HS-5 (cell line): ENCODE measurements at places on chromosomes 4 and X.

- no peak for DNase-seq
Observed at GRCh38 chrX:86215260-86215659, 67.0 kb downstream of the DACH2 start.

- no peak for DNase-seq
Observed at GRCh38 chrX:109886122-109886761, 116.7 kb upstream of the TMEM164 start.

GRCh38 chr4:123046096-123046495 lies 123.7 kb upstream of the NUDT6 start:
- DNase-seq: no peak

DNA sequence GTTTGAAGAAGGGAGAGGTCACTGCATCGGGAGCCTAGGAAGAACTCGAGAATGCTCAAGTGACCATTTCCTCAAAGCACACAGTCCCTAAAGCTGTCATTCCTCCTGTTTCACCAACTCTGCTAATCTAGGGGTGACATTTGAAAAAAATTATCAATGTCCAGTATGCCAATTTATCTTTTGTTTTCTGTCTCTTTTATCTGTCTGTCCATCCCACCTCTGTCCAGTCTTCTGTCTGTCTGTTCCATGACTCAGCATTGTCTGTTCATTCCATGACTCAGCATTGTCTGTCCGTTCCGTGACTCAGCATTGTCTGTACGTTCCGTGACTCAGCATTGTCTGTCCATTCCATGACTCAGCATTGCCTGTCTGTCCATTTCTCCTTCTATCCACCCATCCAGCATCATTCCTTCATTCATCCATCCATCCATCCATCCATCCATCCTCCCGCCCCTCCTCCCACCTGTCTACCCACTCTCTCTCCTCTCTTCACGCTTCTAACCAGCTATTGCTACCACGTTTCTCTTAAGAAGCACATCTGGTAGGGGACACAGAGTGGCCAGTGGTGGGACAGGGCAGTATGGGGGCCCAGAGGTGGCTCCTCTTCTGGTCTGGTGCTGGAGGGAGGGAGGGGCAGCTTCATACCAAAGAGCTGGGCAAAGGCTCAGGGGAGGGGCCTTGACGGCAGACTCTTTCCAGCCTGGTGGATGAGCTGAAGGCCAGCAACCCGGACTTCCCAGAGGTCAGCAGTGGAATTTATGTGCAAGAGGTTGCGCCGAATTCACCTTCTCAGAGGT lies 34.1 kb downstream of the HTRA3 start:
- peak; percentile 73 for DNase-seq

- DNase-seq: no peak
Observed at GRCh38 chrX:27555514-27555913, 34.6 kb upstream of the DCAF8L2 start.

DNA sequence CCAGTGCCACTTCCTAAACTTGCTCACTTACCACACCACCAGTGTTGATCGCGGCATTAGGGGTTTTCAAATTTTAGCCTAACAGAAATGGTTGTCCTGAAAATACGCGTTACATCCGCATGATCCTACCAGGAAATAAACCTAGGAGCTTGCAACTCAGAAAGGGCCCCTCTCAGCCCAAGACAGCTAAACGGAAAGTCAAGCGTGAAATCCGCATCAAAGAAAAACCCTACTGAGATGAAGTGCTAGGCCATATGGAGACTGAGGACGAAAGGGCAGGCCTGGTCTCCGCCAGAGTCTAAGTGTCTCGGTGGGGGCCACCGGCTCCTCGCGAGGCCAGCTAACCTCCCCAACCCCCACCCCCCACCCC lies 626 bp downstream of the YTHDC1 start:
- DNase-seq: no peak

GRCh38 chrX:47148946-47149345 lies 3.9 kb downstream of the RBM10 start:
- no peak for DNase-seq

GRCh38 chrX:66110112-66110511 lies 53.9 kb upstream of the HEPH start:
- DNase-seq: no peak

GRCh38 chrX:115521741-115522140 lies 39.2 kb upstream of the PLS3 start:
- DNase-seq: no peak

DNA sequence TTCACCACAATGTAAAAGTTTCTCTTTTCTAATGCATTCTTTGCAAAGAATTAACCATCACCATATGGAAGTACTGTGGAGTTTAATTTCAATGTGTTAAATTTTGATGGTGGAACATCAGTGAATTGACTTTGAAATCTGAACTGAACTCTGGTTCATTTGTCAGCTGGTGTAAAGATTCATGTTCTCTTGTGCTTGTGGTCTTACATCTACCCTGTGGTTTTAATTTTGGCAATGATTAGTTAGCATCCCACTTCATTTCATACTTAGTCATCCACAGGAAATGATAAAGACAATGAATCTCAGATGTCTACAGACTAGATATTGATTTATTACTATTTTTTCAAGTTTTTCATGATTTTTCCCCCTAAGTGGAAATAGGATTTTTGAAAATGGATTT lies 77.8 kb downstream of the GRID2 start:
- DNase-seq: peak; percentile 47

DNA sequence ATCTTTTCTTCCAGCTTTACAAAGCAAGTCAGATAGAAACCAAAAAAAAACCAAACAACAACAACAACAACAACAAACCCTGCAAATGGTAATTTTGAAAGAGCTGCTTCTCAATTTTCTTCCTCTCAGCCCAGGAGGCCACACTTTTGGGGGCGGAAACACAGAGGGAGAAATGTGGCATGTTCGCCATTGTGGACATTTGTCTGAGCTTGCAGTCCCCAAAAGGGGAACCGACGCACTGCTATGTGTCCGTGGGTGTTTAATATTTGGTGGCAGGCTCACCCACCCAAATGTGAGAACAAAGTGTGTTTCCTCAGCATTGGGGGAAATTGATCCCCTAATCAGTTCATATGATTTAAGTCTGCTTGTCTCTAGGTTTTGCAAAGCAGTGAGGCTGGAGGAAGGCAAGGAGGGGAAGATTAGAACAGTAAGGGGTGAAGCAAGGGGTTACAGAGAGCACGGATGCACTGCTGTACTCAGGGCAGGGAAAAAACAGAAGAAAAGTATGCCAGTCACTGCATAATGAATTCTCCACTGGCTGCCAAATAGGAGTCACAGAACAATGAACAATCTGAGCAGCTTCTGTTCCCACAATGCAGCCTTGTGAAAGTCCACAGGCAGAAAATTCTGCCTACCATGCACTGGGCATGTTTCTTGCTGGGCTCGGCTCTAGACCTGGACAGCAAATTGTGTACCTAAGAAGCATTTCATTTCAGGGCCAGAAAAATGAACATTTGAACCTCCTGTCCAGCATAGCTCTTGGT lies 74.7 kb upstream of the GPM6B start:
- DNase-seq: no peak

DNA sequence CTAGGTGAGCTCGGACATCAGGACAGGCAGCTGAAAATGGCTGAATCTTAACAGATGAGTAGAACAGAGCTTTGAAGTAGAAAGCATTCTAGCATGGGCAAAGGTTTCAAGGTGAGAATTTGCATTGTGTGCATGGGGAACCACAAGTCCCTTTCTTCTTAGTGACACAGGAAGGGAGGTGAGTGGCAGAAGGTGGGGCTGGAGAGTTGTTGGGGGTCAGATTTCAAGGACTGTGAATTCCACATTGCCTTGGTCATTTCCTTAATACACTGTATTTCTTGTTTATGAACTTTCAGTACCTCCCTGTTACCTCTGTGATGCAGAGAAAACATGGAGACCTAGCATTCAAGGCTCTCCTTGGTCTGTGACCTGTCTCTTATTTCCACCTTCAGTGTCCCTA lies 4.1 kb downstream of the APEX2 start:
- DNase-seq: no peak

GRCh38 chr4:136935305-136935704 lies 597.0 kb downstream of the PCDH18 start:
- DNase-seq: no peak

- DNase-seq: no peak
Observed at GRCh38 chr4:66279084-66279483, 608.8 kb upstream of the EPHA5 start.

GRCh38 chr4:12573716-12574115 lies 910.4 kb downstream of the RAB28 start:
- no peak for DNase-seq

DNA sequence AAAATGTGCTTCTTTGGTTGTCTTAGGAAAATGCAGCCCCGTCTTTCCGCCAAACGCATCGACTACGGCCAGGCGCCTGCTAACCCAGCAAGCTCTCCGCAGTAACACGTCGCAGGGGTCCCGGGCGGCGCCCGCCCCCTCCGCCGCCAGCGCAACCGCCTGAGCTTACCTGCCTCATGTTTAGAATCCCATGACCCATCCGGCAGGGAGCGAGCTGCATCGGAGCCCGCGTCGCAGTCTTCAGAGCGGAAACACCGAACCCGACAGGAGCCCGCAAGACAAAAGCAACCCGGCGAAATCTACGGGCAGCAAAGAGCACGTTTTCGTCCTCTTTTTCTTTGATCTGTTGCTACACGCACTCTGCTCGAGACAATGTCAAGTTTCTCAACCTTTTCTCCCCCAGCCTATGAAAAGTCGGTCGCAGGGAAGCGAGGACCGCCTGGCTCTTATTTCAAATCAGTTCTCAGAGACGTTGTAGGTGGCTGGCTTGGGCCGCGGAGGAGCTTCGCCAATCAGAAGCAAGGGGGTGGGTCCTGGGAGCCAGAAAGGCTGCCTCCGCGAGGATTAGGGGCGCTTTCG lies at the start of gene MID1:
Gene MID1 (minus strand): TSS at position 465 of the 579 bp plus-strand sequence. CDS start 53,038 bp downstream, outside the sequence.
- DNase-seq: no peak

- no peak for DNase-seq
Observed at GRCh38 chr4:182758273-182758672, 158.9 kb downstream of the DCTD start.

GRCh38 chrX:153650959-153651358 lies 4.0 kb downstream of the DUSP9 start:
- DNase-seq: no peak

DNA sequence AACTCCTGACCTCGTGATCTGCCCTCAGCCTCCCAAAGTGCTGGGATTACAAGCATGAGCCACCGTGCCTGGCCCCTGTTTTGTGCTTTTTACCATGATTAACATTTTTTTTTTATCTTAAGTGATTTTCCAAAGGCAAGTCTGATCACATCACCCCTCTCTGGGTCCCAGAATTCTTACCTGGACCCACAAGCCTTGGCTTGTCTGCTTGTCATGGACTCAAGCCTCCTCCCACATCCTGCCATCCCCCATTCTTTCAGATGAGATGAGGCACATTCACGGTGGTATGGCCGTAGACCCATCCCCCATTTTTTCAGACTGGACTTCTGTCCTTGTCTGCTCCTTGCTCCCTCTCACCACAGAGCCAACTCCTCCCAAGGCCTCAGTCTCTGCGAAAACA lies 55.3 kb downstream of the APLN start:
- no peak for DNase-seq

GRCh38 chrX:114591121-114591520 lies 7.2 kb downstream of the HTR2C start:
- no peak for DNase-seq

DNA sequence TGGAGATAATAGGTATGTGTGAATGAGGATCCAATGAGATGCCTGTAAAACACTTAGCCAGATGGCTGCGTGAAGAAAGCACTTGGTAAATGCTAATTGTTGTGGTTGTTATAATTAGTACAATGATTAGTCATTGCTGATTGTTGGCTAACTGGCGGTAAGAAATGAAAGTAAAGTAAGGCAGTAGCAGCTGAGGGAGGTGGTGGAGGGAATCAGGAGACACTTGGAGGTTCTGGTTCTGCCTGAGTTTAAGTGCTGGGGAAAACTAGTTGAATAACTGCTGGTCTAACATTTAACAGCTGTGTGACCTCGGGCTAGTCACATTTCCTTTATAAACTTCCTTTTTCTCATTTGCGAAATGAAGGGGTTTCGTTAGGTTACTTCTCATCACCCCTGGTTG lies 30.9 kb downstream of the CD38 start:
- DNase-seq: no peak

GRCh38 chrX:154417157-154417556 lies 5.8 kb downstream of the TAFAZZIN start:
- DNase-seq: no peak

DNA sequence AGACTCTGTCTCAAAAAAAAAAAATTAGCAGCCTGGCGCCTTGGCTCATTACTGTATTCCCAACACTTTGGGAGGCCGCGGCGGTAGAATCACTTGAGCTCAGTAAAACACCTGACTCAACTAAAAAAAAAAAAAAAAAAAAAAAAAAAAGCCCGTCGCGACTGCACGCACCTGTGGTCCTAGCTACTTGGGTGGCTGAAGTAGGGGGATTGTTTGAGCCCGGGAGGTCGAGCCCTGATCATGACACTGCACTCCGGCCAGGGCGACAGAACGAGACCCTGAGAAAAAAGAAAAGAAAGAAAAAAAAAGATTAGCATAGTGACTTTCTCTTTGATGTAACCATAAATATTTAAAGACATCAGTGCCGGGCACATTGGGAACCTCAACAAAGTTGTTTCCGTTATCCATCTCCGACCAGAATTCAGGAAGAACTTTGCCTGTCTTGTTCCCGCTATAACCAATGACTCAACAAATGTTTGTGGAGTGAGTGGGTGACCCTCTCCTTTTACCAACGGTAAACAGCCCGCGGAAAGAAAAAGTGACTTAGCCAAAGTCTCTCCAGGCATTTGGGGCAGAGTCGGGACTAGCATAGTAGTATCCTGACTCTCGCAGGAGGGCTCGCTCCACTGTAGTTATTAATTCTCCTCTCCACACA lies 553 bp upstream of the MED28 start:
- peak; percentile 76 for DNase-seq

DNA sequence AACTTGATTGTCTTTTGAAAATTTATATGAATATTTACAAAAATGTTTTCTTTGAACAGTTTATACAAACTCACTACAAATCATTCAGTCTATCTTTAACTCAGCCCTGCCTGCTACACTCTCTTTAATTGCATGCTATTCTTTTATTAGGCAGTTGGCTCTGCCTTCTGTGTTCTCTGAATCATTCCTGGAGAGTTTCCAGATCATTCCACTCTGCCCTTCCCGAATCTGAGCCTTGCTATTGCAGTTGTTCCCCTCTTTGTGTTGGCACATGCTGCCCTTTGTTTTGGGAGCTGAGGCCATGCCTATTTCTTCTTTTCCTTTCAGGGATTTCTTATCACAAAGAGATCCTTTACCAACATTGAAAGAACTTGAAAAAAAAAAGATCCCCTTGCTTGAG lies 8.7 kb upstream of the TECRL start:
- DNase-seq: peak; percentile 19

DNA sequence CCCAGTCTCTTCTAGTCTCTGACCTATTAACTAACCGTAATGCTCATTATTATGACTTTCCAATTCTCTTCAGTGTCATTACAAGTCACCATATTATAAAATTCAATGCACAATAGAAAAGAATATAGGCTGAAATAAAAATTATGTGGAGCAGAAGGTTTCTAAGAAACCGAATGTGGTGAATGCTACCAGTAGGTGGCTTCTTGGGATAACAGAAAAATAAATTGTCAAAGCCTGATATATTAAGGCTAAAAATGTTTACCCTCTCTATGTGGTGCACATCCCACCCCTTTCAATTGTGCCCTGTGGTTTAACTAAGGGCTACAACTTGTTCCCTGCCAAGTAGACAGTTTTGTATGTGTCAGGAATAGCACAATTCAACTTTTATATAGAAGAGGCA lies 624.6 kb upstream of the TECRL start:
- DNase-seq: no peak
